ENCODE measurements at places on chromosomes 13 and 19.

- DNase-seq = no peak
These were observed 34.6 kb downstream of the COL4A2 start for GRCh38 chr13:110341445-110342244.

- DNase-seq = no peak
These were observed 193.0 kb upstream of the NBEA start for GRCh38 chr13:34749046-34749445.

DNA sequence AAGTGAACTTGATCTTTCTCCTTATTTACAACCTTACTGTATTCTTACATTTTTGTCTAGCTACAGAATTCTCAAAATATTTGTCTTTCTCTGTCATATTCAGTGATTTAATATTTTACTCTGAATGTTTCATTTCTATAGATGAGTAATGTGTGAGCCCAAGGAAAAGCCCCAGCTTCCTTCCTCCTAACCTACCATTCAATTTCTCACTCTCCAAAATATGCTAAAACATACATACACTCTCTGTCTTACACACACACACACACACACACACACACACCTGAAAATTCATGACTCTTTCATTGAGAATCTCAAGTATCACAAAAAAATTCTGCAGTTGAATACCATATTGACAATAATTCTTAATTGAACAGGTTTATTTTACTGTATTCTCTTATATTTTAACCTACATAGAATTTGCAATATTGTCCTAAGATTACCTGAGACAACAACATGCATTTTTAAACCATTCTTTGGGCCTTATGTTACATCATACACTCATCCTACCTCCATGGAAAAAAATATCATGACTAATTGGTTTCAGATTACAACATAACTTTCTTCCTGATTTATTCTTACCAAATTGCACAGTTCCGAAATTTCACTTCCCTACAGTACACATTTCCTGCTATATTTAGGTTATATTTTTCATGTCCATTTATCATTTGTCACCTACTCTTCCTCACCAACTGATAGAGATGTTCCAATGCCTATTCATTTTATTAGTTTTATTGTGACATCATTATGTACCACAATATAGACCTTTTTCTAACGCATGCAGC is 1965.6 kb upstream of the PCDH20 start:
- no peak for DNase-seq

- no peak for DNase-seq
These were observed 279.6 kb downstream of the KLF5 start for GRCh38 chr13:73338389-73338788.

DNA sequence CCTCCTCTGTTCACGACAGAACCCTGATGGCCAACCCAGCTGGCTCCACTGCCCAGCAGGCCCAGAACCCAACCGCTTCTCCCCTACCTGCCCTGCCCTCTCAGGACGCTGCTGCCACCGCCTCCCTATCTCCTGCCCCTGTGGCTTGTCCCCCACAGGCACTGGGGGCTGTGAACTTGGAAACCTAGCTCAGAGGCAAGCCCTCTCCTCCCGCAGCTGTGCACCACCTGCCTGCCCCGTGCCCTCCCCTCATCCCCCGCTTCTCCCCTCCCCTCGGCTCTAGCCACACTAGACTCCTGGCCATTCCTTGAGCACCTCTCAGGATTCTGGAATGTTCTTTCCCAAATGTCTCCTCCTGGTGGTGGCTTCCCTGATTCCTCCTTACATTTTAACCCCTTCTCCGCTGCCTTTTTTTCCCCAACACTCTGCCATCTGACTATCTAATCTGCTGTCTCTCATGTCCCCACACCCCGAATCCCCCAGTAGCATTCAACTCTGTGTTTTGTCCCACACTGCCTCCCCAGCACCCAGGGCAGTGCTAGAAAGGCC is 6.7 kb downstream of the NANOS3 start:
- DNase-seq = no peak

DNA sequence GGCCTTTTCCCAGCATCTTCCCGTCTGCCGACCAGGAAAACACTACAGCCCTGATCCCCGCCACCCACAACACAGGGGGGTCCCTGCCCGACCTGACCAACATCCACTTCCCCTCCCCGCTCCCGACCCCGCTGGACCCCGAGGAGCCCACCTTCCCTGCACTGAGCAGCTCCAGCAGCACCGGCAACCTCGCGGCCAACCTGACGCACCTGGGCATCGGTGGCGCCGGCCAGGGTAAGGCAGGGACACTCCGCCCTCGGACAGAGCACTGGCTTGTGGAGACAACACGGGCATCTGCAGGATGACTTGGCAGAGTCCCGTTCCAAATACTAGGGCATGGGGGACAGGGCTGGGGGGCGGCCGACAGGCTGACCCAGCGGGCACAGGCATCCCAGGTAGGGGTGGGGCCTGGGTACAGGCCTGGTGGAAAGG is 31.1 kb downstream of the COMP start:
- no peak for DNase-seq

DNA sequence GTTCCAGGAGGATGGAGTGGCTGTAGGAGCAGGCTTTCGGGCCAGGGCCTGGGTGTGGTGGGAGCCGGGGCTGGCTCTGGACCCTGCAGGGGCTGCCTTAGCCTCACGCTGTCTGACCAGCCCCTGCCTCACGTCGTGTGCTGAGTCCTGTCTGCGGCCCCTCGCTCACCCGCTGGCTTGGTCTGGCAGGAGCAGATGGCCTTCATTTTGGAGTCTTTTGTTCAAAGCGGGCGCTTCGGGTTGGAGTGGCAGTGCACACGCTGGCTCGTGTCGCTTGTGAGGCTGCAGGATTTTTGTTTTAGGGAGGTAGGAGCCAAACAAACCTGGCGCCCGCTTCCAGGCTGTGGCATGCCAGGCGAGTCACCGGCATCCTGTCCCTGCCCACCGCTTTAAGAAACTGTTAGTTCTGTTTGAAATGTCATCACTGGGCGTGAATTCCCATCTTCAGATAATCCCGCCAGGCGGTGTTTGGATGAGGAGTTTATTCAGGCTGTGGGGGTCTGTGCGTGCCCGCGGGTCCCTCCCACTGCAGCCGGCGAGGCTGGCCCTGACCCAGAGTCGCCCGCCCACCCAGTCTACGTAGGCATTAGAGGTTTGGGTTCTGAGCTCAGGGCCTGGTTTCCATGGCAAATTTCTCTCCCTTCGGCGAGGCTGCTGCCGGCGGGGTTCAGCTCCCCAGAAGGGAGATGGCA is 89.8 kb downstream of the KDM4B start:
- no peak for DNase-seq

- DNase-seq = no peak
These were observed 41.7 kb downstream of the PCDH17 start for GRCh38 chr13:57673197-57673596.

DNA sequence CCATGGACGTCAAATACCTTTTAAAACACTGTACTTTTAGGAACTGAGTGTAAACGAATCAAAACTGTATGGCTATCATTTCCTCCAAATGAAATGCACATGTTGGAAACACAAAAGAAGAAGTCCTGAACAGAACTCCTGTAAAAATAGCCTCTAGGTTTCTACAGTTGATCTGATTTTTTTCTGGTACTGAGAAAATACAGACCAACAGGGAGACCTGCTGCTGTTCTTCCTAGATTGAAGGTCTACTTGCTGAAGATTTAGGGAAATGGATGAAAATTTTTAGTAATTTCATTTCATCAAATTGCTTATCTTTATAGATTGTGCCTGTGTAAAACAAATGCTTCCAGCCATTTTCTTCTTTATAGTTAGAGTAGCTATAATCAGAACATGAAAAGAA is 520.4 kb downstream of the SLITRK6 start:
- DNase-seq = no peak

- no peak for DNase-seq
These were observed 43.7 kb downstream of the ZNF557 start for GRCh38 chr19:7113233-7113632.

GRCh38 chr19:1026783-1027649 is 608 bp downstream of the CNN2 start:
- DNase-seq = peak; percentile 37

DNA sequence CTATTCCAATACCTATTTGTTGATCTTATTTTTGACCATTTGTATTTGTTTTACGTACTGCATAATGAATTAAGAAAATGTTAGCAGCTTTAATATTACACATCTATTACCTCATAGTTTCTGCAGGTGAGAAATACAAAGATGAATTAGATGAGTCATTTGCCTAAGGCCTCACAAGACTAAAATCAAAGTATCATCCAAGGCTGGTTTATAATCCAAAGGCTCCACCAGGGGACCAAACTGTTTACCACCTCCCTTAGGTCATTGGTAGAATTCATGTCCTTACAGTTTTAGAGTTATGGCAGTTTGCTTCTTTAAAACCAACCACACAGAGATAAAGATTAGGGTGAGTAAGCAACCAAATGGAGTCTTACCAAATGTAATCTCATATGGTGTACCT is 848.1 kb downstream of the SLITRK6 start:
- no peak for DNase-seq

GRCh38 chr13:94382517-94382916 is 97.0 kb downstream of the DCT start:
- DNase-seq = no peak

- DNase-seq = peak; percentile 11
These were observed 507 bp downstream of the ALG5 start for GRCh38 chr13:36998624-36999041.

DNA sequence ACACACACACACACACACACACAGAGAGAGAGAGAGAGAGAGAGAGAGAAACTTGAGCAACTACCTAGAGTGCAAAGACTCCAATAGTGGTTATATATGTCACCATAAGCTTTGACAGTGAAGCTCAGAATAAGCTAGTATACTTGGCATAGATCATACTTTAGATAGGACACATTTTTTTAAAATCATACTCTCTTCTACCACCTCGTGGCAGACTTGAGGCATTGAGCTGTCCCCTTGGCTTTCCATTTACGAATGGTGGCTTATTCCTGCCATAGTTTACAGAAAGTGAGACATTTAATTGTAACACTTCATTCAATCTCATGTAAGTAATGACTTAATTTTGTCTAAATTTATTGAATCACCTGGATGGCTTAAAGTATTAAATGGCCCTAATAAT is 108.2 kb downstream of the EDNRB start:
- no peak for DNase-seq

- DNase-seq = no peak
These were observed 64.8 kb downstream of the MLLT1 start for GRCh38 chr19:6214881-6215541.

DNA sequence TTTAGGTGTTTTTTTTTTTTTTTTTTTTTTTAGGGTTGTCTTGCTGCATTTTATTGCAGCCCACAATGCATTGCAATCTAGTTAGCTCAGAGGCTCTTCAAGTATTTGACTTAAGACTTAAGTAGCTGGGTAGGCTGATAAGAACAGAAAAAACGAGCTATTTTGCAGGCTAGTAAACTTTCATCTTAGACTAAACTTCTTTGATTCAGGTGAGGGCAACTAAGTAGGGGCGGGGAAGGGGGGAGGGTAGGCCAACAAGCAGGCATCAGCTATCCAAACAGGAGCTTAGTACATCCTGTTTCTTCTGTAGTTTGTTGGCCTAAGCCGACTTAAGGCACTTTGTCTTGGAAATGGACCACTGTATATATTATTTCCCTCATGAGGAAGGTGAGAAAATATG is 4.9 kb upstream of the TDRD3 start:
- DNase-seq = no peak

DNA sequence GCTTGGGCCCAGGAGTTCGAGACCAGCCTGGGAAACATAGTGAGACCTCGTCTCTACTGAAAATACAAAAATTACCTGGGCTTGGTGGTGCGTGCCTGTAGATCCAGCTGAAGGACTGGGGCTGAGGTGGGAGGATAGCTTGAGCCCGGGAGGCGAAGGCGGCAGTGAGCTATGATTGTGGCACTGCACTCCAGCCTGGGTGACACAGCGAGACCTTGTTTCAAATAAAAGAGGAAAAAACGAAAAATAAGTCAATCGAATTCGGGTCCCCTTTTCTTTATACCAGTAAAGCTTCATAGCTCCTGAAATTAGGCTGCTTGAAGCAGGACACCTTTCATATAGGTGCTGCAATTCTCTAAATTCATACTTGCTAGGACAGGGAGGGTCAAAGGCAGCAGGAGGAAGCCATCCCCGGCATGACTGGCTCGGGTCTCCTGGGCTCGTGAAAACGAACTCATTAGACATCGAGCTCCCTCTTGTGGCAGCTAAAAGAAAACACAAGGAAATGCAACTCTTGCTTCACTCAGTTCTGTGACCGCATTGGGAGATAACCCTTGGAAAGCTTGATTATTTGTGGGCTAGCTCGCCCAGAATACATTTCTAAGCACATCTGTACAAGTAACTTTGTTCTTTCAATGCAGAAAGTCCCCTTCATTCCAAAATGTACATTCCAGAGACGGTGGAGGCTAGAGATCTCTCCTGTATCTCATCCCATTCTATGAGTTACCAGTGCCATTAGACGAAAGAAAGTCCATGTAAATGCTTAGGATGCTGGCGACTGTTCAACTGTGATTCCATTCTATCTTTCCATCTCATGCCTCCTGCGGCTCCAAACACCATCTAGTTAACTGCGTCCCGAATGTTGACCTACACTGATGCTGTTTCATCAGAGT is 16.8 kb downstream of the FPR2 start:
- peak; percentile 52 for DNase-seq

- DNase-seq = no peak
These were observed 38.4 kb downstream of the ACTN4 start for GRCh38 chr19:38685666-38686529.

DNA sequence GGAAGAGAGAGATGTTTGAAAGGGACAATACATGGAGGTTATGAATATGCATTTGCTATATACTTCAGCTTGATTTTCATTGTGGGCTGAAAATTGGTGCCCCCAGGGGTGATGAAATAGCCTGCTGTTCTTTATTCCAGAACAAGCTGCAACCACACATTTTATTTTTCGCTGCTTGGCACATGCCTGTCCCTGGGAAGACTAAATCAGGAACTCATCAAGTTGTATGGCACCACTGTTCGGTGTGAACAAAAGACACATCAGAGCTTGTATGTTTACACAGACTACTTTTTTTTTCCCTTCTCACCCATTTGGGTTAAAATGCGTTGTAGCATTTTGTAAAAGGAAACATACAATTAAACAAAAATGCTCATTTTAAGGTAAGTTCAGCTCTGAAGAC is 230.7 kb downstream of the NALCN start:
- no peak for DNase-seq

DNA sequence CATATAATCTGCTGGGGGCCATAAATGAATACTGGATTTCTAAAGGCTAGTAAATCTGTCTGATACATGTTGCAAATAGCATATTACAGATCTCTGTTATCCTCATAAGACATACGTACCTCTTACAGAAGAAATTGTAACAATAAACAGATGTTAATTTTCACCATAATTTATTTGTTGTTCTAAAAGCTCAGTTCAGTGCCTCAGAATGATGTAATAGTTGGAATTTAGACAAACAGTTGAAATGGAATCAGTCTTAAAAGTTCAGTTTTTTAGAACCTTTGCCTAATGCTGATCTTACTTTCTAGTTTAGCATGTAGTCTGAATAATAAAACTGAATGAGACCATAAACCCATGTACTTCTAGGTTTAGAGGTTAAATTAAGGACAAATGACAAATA is 43.1 kb downstream of the B3GLCT start:
- no peak for DNase-seq

DNA sequence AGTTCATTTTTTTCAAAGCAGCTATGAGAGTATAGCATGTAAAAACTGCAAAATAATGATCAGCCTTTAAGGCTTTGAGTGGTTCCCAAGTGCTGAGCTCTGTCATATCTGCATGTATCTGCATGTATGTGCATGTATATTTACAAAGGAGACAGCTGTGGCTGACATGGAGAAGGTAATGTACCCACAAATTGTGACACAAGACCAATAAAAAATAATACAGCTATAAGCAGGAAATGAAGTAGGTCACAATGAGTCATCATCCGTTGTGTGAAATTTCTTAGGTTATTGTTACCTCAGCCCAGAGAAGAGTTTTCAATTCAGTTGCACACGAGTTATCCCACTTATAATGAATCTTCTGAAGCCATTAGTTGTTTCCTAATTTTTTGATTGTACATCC is 60.9 kb upstream of the MED4 start:
- peak; percentile 81 for DNase-seq
